ENCODE measurements at places on chromosomes 4 and X.

DNA sequence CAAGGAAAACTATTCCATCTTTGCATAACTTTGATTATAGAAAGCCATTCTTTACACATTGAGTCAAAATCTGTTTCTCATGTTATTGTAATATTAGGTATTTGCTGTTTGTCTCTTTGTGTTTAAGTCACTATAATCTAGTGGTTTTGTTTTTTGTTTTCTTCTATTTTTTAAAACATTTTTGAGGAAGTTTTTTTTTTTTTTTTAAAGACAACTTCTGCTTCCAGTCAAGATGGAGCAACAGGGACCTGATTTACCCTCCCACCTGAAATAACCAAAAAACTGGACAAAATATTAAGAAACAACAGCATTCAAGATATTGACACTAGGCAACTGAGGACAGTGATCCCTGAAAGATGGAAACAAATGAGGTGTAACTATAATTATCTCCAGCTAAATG lies 18.4 kb upstream of the NSUN7 start:
- DNase-seq, result no peak

GRCh38 chr4:18366892-18367291 lies 345.3 kb upstream of the LCORL start:
- DNase-seq, result no peak

- no peak for DNase-seq
These were observed 60.6 kb downstream of the GABRA2 start for GRCh38 chr4:46329118-46329976.

DNA sequence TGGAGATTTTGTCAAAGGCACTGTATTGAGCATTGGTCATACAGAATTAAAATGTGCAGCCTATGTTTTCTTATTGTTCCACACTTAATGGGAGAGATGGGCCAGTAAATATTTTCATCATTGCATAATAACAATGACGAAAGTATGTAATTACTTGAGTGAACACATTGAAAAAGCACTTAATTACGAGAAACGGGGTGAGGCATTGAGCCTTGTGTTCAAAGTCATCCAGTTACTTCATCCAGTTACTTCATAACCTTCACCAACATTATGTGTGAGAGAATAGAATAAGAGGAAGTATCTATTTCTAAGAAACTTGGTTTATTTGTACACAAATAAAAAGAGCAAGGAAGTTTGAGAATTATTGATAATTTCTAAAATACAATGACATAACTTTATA lies 1427.0 kb downstream of the ADGRL3 start:
- no peak for DNase-seq

DNA sequence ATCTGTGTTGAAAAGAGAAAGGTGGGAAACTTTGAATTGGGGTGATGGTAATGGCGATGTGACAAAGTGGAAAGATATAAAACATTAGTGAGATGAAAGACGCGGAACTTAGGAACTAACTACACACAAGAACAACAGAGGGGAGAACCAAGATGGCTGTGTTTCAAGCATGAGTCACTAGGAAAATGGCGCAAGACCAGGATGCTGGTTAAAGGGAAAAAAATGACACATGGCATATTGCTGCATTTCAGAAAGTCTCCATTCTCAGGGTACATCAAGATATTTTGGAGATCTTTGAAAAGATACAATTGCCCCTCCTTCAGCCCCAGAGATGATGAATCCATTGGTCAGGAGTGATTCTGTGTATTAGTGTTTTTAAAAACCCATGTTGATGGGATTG lies 164.4 kb downstream of the FBXO8 start:
- DNase-seq, result no peak

- no peak for DNase-seq
These were observed 12.5 kb downstream of the SYTL5 start for GRCh38 chrX:38018766-38019425.

Measured in T-helper 17 cell (primary cell).